ENCODE measurements at places on chromosomes 11 and 22. TPM values are rescaled to one million over a fixed set of nuclear protein-coding genes. Genes with fewer than 3 reads are reported as not detected.

GRCh38 chr11:57424792-57425564 lies 1.9 kb downstream of the SLC43A3 start:
- no peaks in the 10 kb centered on the region for H3K27me3 ChIP-seq
- H3K4me1 ChIP-seq = peaks cover 48% of the 10 kb centered on the region
- peak overlapping the region; percentile 72 for H3K4me3 ChIP-seq

Gene C2CD3
- 18.5 TPM for total RNA-seq

- no peaks in the 10 kb centered on the region for H3K27me3 ChIP-seq
- no peaks in the 10 kb centered on the region for H3K36me3 ChIP-seq
- no peak overlapping the region for H3K27ac ChIP-seq
- no peak overlapping the region for H3K4me3 ChIP-seq
- H3K4me1 ChIP-seq = no peaks in the 10 kb centered on the region
These were observed 385.0 kb downstream of the CTTN start for GRCh38 chr11:70783356-70783755.

DNA sequence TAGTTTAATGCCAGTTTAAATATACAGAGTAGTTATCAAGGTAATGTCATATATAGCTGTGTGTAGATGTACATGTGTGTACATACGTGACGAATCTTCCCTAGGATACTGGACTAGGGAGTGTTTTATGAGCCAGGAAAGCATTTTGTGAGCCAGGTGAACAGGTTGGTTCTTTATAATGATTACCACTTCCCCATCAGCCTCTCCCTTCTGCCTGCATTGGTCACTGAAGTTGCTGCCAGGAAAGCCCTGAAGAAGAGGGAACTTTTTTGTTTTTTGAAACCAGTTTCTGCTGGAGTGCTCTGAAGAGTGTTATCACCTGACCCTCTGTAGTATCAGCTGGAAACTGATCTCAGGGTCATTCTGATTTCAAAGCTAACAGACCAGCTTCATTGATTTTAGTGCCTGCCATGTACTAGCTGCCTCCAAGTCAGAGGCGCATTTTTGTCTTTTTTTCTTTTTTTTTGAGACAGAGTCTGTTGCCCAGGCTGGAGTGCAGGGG lies 14.2 kb upstream of the ST14 start:
- H3K4me3 ChIP-seq = no peak overlapping the region
- H3K27ac ChIP-seq = no peak overlapping the region
- no peaks in the 10 kb centered on the region for H3K4me1 ChIP-seq
- H3K27me3 ChIP-seq = no peaks in the 10 kb centered on the region

GRCh38 chr11:81007046-81007445 lies 1566.2 kb upstream of the TENM4 start:
- H3K27me3 ChIP-seq = no peaks in the 10 kb centered on the region
- no peak overlapping the region for H3K4me3 ChIP-seq
- H3K36me3 ChIP-seq = no peaks in the 10 kb centered on the region

Gene MAPK8IP2
- total RNA-seq = 0.47 TPM

Gene DEUP1
- total RNA-seq = 8.6 TPM

Gene PRG3
- not detected for total RNA-seq

DNA sequence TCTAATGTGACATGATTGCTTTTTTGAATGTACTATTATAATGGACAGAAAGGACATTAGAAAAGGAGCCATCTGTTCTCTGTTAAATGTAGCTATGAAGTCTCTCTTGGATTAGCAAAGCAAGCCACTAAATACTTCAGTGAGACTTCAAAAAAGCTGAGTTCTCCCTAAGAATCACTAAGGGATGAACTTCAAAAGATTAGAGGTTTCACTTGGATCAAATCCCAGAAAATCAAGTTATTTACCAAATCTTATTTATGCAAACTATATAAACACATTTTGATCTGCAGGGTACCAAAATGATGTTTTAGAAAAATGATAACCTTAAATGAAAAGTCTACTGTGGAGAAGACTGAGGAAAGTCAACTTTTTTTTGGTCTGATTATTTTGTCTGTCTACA lies 82.1 kb upstream of the MTMR2 start:
- no peak overlapping the region for H3K4me3 ChIP-seq
- no peak for DNase-seq
- H3K27ac ChIP-seq = no peak overlapping the region
- H3K4me1 ChIP-seq = no peaks in the 10 kb centered on the region
- H3K27me3 ChIP-seq = no peaks in the 10 kb centered on the region

Gene PHF21B
- 0.22 TPM for total RNA-seq

Measured in K562 (cell line).